ENCODE measurements at places on chromosomes 7 and 10.

GRCh38 chr7:94907026-94907810, at the start of gene PPP1R9A:
TSS of gene PPP1R9A (plus strand) at chr7:94907594. CDS start at chr7:94910114, 2,520 bp downstream.
- DNase-seq, result no peak

DNA sequence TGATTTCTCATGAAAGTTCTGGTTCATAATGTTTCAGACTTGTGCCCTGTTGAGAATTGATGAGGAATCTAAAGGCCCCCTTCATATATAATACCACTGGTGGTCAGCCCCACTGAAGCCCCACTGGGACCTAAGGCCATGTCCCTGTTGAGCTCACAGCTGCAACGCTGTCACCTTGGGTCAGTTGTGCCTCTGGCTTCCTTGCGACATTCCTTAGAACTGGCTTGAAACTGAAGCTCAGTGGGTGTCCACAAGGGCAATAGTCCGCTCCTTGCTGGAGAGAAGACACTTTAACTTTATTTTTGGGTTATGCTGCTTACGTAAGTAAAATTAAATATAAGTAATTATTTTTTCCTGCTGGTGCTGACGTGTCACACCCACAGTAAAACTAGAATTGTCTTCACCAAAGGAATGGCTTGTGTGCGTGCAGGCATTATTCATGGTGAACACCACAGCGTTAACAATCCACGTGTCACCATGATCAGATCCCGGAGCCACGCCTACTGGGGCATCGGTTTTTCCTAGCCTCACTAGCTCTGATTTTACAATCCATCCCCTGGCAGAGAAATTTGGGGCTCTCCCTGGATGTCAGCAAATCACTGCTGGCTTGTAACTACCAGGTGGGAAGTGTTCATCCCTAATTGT, 66.5 kb downstream of the BICC1 start:
- no peak for DNase-seq

DNA sequence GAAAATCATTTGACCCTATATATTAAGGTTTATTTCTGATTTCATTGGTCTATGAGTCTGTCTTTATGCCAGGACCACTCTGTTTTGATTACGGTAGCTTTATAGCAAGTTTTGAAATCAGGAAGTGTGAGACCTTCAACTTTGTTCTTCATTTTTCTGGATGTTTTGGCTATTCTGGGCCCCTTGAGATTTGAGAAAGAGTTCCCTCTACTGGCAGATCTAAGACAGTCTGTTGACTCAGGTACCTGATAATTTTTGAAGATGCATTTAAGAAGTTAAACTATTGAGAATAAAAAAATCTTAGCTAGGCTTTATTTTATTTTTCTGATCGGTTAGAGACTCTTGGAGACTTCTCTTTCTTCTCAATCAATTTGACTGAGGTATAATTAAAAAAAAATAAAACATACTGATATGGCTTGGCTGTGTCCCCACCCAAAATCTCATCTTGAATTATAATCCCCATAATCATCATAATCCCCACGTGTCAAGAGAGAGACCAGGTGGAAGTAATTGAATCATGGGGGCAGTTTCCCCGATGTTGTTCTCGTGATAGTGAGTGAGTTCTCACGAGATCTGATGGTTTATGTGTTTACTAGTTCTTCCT, 209.2 kb downstream of the SNX10 start:
- DNase-seq, result no peak

GRCh38 chr10:96299383-96299782, 4.9 kb upstream of the DNTT start:
- no peak for DNase-seq
